ENCODE measurements at places on chromosomes 5 and 9.
A peak's percentile ranks its signal among the peaks of the same experiment; 100 is the strongest.

- DNase-seq = no peak
Observed at GRCh38 chr5:173290477-173291131, 37.6 kb downstream of the STC2 start.

- DNase-seq = no peak
Observed at GRCh38 chr5:1257841-1258240, 32.7 kb downstream of the SLC6A18 start.

DNA sequence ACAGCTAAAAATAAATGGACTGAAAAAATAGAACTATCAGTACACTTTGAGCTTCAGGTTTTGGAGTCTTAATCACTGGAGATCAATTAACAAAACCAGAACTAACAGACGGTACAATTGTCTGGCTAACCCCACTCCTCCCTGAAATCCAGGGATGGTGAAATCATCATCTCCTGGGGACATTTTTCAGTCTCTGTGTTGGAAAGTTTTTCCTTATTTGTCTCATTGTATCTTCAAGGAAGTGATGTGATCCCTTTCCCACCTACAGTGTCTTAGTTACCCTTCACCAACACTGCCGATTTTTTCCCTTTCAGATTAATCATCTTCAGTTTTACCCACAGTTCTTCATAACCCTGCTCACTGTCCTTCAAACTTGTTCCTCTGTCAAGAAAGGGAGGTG lies 81.9 kb downstream of the MAP1B start:
- no peak for DNase-seq

DNA sequence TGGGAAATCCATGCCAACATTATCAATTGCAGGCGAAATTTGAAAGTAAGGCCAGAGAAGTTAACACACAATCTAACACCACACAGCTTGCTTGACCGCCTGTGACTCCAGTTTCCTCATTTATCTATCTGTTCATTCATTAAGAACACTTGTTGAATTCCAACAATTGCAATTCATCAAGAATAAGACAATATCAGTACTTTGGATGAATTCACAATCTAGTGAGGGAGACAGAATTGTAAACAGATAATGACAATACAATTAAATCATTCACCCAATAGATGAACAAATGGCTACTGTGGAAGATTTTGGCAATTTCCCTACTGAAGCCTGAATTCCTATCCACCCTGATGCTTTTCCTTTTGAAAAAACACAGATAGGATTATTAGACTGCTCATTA lies 181.6 kb downstream of the TRIM36 start:
- no peak for DNase-seq

DNA sequence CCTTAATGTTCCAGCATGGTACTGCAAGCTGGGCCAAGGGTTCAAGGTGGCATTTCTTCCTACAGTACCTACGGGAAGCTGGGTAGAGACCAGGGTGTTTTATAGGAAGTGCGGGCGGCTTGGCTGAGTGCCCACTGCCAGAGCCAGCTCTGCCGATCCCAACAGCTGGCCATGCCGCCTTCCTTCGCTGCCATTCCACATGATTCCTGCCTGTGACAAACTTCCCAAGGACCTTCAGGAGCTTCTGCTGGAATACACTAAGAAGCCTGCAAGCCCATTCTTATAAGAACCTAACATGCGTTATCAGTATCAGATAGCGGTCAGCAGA lies 22.0 kb downstream of the MYO10 start:
- DNase-seq = no peak

GRCh38 chr5:67166460-67167285 lies 29.9 kb downstream of the CD180 start:
- DNase-seq = peak; percentile 79

DNA sequence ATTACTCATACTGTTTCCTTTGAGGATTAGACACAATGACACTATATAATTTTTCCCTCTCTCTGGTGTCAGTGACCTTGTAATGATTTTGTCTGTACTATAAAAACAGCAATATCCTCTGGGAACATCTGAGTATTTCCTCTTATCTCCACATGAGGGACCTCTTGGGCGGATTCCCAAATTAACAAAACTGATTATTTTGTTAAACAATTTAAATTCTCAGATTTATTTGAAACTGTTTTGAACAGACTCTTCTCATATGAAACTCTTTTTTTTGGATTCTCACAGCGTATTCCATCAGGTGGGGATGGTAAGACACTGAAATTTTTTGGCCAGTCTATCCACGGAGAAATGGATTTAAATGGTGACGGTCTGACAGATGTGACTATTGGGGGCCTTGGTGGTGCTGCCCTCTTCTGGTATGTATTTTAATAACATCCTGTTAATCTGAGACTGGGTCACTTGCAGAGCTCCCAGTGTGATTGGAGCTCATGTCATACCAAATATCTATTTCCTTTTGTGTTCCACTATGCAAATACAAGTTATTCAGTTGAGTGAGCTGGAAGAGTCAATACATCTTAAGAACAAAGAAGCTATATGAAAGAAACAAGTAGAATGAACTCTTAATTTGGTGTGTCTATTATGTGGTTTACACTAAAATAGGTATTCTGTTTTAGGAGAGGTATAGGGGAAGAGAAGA lies 73.8 kb upstream of the ITGA2 start:
- peak; percentile 78 for DNase-seq

DNA sequence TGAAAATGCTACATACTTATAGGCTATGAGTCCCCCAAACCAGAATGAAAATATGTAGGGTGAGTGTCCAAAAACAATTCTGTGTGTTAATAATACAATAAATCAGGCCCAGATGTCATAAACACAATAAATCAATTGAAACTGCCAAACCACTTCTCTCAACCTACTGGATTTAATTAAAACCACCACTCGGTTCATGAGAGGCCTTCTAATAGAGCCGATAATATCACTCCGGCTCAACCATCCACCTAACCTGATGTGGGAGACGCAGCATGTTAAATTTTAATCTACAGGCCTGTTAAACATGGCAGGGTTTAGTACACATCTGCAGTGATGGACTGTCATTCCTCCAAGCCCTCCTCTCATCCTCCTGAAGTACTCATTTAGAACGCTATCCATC lies 734.5 kb upstream of the ZNF608 start:
- DNase-seq = no peak

- DNase-seq = no peak
Observed at GRCh38 chr9:80496901-80497556, 925.3 kb downstream of the TLE4 start.

DNA sequence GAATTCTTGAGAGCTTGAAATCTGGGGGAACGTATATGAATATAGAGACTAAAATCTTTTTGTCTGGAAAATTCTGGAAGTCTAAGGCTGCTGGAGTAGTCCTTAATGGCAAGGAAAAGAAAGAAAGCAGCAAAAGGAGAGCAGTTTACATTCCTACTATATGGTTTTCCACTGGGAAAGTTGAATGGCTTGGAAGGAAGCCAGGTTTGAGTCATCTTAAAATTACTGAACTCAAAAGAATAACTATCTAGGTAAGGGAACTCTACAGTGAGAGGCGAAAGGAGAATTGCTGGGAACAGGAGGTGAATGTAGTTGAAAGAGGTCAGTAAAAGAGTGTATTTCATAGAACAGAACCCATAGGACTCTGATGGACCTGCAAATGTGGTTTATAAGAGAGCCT lies 258.1 kb upstream of the EDIL3 start:
- DNase-seq = no peak

GRCh38 chr9:4927701-4928100 lies 57.4 kb upstream of the JAK2 start:
- DNase-seq = no peak

GRCh38 chr9:78443946-78444345 lies 147.0 kb downstream of the PSAT1 start:
- no peak for DNase-seq

DNA sequence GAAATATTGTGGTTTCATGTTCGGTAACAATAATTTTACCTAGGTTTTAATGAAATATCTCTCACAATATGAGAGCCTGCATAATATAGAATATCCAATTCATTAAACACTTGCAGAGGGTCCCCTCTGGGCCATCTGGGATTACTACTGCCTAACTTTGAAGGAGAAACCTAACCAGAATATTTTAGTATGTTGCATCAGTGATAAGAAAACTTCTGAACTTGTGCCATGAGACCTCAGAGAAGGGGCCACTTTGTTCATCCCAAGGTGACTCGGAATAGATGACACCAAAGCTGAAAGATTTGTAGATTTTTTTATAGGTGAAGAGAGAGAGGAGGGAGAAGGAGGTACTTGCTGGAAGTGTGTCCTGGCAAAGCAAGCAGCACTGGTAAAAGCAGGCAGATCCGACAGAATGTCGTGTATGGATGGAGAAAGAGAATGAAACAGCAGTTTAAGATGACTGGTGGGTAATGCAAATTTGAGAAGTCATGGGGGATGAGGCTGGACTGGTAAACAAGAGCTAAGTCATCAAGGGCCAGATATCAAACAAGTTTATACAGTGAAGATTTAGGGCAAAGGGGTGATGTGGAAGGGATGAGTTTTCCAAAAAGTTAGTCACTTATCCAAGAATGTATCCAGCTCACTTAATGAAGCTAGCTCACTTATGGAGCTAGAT lies 372.3 kb downstream of the ADGRV1 start:
- no peak for DNase-seq

GRCh38 chr5:88805151-88805784 lies 77.7 kb downstream of the MEF2C start:
- no peak for DNase-seq

- DNase-seq = no peak
Observed at GRCh38 chr5:64347309-64347708, 158.5 kb upstream of the RGS7BP start.

- DNase-seq = peak; percentile 24
Observed at GRCh38 chr5:42005561-42006153, 80.6 kb downstream of the FBXO4 start.

DNA sequence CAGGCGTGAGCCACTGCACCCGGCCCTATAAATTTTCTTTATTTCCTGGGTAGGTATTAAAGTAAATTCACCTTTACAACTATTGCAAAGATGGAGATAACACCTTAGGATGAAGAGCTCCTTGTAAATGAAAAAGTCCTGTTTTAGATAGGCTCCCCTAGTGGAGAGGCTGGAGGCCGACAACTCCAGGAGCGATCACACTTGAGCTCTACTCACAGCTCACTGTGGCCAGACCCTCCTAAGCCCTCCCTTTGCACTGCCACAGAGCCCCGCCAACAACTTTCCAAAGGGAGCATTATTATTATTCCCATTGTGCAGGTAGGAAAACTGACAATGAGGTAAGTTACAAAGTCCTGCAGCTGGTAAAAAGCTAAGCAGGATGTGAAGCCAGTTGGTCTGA lies 139.1 kb upstream of the ERCC6L2 start:
- DNase-seq = no peak

- no peak for DNase-seq
Observed at GRCh38 chr9:132479733-132480132, 69.7 kb downstream of the CFAP77 start.

GRCh38 chr5:3022665-3023064 lies 271.2 kb upstream of the IRX2 start:
- DNase-seq = no peak

GRCh38 chr9:92173318-92173717 lies 58.1 kb upstream of the SPTLC1 start:
- no peak for DNase-seq

GRCh38 chr5:42604171-42604711 lies 152.4 kb upstream of the CCDC152 start:
- DNase-seq = no peak

All from activated CD4-positive, alpha-beta T cell treated with anti-CD3 and anti-CD28 coated beads, Interleukin-2, Interleukin-4, amounts not matched to agents 100 ng/mL and 50 ng/mL, durations not matched to agents 16 hours and 8 hours (primary cell).